ENCODE measurements at places on chromosomes 4 and X.
A peak's percentile ranks its signal among the peaks of the same experiment; 100 is the strongest.

DNA sequence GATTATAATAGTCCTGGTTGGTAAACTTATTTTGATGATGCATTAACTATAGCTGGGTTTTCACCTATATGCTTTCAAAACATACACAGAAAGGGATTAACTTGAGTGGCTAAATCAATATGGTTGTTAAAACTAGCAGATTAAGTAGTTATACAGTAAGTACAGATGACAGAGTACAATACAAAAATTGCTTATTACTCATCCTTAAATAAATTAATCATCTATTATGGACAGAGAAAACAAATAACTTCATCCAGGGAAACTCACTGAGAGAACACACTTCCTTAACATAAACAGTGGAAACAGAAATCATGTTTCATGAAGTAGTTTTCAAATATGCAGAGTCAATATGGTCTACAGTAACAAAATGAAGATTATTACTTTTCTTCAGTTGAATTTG, 133.4 kb downstream of the AREG start:
- DNase-seq = no peak

- no peak for DNase-seq
Measured at GRCh38 chr4:130608121-130608520, 1512.2 kb downstream of the C4orf33 start.

DNA sequence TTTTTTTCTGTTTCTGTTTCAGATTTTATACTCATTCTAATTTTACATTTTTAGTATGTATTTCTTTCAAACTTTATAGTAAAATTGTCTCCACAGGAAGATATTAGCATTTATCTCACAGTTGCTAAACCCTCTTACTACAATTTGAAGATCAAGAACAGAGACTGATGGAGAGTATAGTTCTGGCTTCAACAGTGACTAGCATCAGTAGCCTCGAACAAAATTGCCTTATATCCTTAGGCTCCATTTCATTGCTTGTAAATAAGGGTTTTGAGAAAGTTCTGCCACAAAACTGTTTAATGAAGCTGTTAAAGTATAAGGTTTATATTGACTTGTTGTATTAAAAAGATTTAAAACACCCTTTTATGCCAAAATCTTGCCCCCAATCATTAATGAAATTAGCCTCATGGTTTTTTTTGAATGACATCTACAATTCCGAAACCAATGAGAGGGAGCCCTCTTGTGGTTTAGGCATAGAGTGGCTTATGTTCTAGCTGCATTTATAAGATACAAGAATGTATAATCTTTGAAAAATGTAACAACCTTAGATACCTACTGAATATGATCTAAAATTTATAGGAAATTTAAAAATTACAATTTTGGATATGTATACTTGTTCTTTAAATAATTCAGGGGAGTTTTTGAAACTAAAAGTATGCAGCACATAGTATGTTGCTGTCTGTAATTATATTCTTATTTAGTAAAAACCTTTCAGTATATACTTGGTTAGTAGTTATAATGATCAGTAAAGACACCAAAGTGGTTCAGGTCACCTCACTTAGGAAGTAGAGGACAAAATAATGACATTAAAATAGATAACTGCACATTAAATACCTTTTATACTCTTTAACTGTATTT, 109.8 kb upstream of the HPGD start:
- peak; percentile 55 for DNase-seq

DNA sequence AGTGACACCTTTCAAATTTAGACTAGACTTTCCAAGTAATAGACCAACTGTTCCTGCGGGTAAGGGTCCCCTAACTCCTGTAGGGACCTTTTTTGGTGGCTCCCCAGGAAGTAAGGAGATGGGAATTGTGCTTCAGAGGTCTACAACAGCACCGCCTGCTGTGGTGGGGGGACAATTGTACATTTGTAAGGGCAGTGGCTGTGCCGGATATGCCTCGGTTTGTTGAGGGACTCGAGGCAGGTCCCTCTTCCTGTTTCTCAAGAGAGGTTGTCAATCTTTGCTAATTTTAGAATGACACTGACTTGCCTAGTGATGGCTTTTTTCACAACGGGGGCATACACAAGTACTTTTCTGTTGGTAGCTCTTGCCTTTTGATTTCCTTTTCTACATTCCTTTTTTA, 15.5 kb upstream of the HSD17B11 start:
- no peak for DNase-seq

DNA sequence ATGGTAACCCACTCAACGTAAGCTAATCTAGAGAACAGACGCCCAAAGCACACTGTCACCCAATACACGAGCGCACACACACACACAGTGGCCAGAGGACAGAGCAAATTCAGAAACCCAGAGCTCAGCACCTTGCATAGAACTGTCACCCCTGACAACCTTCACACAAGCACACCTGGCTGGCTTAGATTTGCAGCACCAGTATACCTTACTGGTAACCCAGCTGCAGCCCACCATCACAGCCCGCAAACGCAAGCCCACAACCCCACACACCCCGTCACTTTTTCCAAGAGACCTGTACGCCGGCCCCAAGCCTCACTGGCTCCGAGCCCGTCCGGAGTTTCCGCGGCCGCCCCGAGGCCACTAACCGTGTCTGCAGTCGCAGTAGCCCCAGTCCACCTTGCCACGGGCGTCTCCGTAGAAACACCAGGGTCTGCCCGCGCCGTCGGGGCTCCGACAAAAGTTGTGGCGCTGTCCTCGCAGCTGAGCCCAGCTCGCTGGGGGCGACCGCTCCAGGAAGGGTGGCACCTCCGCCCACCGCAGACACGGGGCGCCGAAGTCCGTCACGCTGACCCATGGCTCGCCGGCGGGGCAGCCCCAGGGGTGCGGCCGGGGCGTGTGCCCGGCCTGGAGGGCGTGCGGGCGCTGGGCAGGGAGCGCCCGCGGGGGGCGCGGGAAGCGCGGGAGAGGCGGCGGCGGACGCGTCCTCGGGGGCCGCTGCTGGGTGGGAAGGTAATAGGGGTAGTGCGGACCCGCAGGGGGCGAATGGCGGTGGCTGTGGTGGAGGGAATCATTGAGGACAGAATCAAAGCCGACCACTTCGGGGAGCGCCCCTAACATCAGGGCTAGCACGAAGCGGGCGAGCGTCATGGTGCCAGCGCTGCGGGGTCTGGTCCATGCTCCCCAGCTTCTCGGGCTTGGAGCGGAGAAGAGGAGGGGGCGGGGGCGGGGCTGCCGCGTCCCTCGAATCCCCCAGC, 664 bp downstream of the PRSS12 start:
- peak; percentile 54 for DNase-seq

- no peak for DNase-seq
Measured at GRCh38 chr4:109499513-109499912, 60.5 kb upstream of the MCUB start.

DNA sequence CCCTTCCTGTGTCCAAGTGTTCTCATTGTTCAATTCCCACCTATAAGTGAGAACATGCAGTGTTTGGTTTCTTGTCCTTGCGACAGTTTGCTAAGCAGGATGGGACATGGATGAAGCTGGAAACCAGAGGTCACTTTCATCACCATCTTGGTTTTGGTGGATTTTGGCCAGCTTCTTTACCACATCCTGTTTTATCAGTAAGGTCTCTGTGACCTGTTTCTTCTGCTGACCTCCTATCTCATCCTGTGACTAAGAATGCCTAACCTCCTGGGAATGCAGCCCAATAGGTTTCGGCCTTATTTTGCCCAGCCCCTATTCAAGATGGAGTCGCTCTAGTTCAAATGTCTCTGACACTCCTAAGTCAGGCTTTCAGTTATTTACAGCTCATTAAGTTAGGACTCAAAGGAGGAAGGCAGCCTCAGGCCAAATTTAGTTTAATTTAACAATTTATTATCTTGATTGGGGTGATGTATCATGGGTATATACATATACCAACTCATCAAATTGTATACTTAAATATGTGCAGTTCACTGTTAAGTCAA, 169.9 kb upstream of the NDP start:
- DNase-seq = no peak

DNA sequence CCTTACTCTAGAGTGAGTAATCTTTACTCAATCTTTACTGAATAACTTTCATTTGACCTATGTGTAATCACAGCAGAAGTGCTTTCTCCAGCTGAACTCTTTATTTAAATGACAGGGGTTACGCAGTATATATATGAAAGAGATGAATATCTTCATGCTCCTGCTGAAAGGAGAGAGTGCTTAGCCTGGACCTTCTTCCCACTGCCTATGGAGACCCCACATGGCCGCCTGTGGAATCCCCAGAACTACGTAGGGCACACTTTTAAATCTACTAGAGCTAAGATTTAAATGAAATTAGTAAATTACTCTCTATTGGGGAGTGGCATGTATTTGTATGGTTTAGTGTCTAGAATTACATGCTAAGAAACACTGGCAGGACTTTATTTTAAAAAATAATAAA, 391.2 kb downstream of the ANKRD50 start:
- peak; percentile 14 for DNase-seq

DNA sequence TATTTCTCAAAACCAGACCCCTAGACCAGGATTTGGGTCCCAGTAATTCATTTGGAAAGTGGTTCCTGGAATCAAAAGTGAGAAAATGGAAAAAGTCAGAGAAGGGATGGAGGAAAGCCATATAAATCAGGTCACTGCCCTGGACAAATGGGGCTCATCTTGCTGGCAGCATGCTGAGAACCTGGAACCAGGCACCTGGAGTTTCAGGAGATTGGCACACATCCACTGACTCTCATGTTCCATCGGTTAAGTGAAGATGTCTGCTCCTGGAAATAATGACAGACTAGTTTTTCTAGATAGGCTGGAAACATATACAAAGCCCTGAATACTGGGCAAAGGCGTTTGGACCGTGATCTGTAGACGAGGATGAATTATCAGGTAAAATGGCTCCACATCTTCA, 163.6 kb upstream of the HS3ST1 start:
- no peak for DNase-seq

GRCh38 chr4:134178706-134179105, 22.9 kb downstream of the PABPC4L start:
- DNase-seq = no peak

DNA sequence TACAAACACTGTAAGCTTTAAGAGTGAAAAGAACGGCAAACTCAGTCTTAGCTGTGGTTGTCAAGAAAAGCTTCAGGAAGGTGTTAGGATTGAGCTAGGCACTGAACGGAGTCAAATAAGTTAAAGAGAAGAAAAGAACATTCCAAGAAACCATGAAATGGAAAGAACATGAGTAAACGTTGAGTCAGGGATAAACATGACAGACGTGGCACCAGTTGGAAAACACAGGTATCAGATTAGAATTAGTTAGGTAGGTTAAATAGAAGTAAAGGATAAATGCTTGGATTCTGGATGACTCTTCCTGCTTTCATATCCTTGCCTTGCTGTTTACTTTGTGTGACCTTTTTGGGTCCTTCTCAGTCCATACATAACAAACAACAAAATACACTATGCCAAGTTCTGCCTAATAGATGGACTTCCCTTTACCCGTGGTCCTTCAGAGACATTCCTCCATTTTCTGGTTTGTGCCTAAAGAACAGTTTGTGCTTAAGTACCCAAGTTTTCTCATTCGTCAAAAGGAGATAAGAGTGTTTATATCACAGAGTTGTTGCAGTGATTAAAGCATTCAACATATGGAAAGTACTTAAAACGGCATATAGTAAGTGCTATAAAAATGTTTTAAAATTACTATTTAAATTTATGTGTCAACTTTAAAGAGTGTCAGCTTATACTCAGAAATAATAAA, 446.9 kb downstream of the TMA16 start:
- DNase-seq = no peak

DNA sequence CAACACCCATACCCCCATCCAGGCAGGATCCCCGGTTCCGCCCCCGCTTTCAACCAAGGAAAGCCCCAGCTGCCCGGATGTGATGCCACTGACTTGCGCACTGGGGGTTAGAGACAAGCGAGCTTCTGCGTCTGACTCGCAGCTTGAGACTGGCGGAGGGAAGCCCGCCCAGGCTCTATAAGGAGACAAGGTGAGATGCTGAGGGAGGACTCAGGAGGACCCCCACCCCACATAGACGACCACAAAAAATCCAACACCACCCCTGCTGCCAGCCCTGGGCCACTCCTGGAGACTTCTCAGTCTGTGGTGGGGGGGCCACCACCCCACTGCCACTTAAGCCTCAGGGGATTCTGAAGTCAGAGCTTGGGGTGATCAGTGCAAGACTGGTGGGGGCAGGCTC, at the start of gene MAGEA4:
MAGEA4 (plus strand) TSS at position 110 of the 400 bp plus-strand sequence. CDS start 10,776 bp downstream, outside the sequence.
- no peak for DNase-seq

DNA sequence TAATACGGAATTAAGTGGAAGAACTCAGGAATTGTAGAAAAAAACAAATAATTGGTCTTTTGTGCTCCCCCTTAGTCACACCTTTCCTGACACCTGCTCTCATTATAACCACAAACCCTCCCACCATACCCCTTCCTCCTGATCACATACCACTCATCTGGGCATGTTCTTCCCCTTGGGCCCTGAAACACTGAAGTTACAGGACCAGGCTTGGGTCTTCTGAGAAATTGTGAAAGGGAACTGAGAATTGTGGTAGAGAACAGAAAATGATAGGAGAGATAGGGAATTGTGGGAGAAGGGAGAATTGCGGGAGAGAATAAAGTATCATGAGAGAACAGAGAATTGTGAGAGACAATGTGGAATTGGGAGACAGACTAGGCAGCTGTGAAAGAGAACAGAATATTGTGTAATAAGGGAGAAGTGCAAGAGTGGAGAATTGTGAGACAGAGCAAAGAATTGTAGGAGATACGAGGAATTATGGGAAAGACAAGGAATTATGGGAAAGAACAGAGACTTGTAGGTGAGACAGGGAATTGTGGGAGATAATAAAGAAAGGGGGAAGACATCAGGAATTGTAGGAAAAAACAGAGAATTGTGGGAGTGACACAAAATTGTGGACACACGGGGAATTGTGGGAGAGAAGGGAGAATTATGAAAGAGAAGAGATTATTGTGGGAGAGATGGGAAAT, 2.7 kb upstream of the HCCS start:
- no peak for DNase-seq

DNA sequence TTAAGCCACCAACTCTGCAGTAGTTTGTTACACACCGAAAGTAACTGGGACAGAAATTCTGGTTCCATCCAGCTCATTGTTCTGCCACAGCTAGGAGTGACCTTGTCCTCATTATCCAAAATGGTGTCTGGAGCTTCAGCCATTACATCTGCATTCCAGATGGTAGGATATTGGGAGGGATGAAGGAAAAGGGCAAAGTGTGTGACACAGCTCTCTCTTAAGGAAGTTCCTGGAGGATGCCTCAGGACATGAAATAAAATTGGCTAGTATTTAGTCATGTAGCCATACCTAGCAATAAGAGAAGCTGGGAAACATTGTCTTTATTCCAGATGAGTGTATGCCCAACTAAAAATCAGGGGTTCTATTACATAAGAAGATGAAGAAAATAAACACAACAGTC, 262.0 kb downstream of the BCOR start:
- no peak for DNase-seq

GRCh38 chr4:28481565-28481964, 1620.9 kb downstream of the STIM2 start:
- DNase-seq = no peak

DNA sequence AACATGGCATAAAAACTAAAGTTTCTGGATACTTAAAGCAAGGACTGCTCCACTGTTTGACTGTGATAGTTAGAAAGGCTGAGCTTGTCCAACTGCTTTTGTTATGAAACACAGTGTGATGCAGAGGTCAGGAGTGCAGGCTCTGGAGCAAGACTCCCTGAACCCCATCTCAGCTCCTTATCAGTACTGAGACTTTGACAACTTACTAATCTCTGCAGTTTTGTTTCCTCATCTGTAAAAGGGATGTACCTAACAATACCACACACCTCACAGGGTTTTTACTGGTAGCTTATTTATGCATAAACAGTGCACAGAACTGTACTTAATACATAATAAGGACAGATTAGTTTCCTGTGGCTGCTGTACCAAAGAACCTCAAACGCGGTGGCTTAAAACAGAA, 804.3 kb downstream of the FSTL5 start:
- DNase-seq = no peak

- DNase-seq = no peak
Measured at GRCh38 chr4:120709991-120710390, 212.5 kb downstream of the PRDM5 start.
